ENCODE measurements at places on chromosomes 13 and 19.
A peak's percentile ranks its signal among the peaks of the same experiment; 100 is the strongest.

GRCh38 chr13:27956576-27957300 lies 12.4 kb downstream of the CDX2 start:
- no peak for DNase-seq

GRCh38 chr13:25420161-25420560 lies 48.4 kb downstream of the ATP8A2 start:
- DNase-seq, result no peak

- DNase-seq, result no peak
Measured at GRCh38 chr13:110156301-110157049, 150.5 kb downstream of the COL4A1 start.

DNA sequence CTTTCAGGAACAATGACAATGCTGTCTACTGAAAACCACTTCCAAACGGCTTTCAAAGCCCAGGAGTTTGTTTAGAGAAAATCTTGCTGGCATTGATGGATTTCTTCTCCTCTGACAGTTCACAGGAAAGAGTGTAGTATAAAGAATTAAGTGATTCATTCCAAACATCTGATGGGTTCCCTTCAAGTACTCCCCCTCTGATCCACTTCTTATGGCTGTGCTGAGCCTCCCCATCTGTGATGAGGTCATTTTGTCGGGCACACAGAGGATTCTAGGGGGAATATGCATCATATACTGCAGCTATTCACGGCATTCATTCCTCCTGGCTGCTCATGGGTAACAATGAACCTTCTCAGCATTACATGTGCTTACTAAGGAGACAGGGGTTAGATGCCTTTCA lies 107.9 kb downstream of the RGCC start:
- DNase-seq, result no peak

- DNase-seq, result no peak
Measured at GRCh38 chr19:33467851-33468250, 53.7 kb downstream of the PEPD start.

GRCh38 chr13:73429701-73430100 lies 370.9 kb downstream of the KLF5 start:
- DNase-seq, result no peak

DNA sequence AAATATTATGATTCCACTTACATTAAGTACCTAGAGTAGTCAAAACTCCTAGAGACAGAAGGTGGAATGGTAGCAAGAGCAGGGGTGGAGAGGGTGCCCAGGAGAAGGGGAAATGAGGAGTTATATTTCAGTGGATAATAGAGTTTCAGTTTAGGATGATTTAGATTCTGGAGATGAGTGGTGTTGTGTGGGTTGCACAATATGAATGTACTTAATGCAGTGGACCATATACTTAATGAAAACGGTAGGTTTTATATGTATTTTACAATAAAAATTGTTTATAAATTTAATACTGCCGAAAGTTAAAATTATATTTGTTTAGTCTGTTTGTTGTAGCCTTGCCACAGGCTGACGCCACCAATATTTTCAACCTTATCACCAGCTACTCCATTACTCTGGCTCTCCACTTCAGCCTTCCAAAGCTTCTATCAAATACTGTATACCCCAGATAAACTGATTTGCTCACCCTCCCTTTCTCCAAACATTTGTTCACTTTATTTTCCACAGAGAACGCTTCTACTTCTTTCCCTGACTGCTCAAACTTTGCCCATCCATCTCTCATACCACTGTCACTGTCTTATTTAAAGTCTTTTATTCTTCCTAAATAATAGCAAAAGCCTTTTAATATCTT lies 1.4 kb upstream of the RBM26 start:
- no peak for DNase-seq

GRCh38 chr13:52136763-52137162 lies 7.9 kb upstream of the NEK5 start:
- no peak for DNase-seq

DNA sequence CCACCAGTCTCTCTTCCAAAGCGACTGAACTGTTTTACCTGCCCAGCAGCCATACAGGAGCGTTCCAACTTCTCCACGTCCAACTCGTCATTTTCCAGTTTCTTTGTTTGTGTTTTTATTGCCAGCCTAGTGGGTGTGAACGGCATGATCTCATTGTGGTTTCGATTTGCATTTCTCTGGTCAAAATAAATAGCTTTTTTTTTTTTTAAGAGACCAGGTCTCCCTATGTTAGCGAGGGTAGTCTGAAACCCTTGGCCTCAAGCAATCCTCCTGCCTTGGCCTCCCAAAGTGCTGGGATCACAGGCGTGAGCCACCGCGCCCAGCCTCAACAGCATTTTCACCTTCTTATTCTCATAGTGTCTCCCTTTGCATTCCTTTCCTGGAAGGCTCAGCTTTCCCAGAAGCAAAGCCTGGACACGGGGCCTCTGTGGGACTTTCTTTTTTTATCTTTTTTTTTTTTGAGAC lies 4.2 kb upstream of the JSRP1 start:
- no peak for DNase-seq

DNA sequence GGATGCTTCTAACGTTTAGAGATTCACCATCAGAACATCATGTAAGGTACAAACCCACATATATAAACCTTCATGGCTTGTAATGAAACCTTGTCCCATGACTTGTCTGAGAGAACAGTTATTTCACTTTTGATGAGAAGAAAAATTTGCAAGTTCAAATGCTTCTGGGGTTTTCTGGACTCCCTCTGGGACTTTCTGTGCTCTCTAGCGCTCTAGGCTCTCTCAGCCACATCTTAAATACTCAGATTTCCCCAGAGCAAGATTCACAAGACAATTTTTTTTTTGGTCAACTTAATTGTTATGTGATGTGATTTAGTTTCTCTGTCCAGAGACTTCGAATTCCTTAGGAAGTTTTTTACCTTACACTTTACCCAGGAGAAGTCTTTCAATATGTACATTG lies 282.8 kb upstream of the EDNRB start:
- no peak for DNase-seq

GRCh38 chr13:91381371-91381770 lies 17.1 kb upstream of the GPC5 start:
- DNase-seq, result no peak

DNA sequence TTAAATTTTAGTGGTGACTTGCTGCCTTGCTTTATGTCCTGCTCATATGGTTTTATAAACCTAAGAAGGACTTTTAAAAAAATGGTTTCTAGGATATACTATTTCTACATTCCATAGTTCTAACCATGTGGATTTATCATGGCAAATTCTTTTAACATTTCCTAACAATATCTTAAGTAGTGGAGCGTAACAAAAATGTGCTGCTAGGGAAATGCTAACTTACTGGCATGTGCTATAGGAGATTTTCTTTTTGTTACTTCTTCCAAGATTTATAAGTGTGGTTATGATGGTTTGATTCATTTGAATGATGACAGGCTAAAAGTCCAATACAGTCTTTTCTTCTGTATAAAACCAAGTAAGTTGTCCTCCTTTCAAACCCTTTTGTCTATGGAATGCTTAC lies 713.7 kb downstream of the SLITRK1 start:
- DNase-seq, result no peak

- no peak for DNase-seq
Measured at GRCh38 chr13:71759651-71760511, 107.1 kb downstream of the DACH1 start.

- no peak for DNase-seq
Measured at GRCh38 chr13:27853861-27854260, 61.6 kb downstream of the GSX1 start.

DNA sequence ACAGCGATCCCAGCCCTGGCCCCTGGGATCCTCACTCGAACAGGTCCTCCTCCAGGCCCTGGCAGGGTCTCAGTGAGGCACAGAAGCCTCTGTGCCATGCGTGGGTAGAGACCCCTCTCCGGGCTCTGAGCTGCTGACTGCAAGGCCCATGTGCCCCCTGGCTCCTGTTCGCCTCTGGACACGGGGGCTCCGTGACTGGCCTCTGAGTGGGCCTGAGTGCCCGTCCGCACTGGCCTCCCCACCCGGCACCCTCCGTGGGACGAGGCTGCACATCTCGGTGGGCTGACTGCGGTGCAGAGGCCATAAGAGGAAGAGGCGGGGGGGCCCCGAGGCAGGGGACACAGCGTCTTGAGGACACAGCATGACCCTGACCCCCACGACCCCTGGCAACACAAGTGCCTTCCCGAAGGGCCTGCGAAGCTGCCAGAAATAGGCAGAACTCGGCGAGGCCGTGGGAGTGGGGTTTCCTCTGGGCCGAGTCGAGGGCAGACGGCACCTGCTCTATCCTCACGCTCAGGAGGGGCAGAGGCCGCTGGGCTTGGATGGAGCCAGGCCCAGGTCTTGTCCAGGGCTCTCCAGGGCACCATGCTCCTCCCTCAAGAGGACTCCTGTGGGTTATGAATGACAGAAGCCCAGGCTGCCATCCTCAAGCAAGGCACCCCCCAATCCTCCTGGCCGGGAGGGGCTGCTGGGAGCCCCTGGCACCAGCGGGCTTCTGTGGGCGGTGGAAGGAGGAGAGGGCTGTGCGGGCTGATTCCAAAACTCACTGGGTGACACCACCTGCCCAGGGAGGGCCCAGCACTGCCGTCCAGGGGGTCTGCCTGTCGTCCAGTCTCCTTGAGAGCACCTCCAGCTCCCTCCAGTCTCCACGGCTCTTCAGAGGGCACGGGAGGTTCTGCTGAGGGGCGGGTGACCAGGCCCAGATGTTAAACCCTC lies 52.6 kb downstream of the RASA3 start:
- DNase-seq, result peak; percentile 28
